ENCODE measurements at places on chromosomes 3 and 15.

GRCh38 chr3:73484656-73485248, 140.0 kb downstream of the PDZRN3 start:
- no peak for DNase-seq

DNA sequence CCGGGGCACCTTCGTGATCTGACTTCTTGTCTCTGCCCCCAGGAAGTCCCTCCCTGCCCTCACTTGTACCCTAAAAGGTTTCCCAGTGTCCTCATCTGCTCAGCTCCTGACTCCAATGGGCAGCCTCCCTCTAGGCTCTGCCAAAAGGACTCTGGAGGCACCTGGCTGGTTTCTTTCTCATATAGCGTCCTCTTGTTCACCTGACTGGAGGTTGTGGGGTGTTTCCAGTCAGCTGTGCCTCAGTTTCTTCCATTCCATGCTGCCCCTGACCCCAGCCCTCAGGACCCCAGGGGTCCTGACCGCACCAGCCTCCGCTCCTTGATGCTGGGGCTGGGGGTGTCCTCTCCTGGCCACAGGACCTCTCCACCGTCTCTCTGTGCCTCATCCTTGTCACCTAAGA, 2.5 kb downstream of the PRR23E start:
- no peak for DNase-seq

DNA sequence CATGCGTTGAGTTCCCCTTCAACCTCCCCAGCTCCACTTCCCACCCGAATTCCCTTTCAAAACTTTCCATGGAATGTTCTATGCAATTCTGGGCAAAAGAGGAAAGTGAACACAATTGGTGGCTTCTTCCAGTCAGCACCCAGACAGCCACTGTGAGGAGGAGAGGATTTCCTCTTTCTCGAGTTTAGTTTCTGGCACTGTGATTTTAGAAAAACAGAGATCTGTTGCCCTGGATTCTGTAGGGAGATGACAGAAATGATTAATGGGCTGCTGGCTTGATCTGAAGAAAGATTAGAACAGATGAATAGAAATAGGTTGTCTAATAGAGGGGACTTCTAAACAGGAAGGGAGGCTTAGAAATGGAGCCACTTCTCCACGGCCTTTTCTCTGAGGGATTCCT, 172.0 kb downstream of the MCTP2 start:
- no peak for DNase-seq

- DNase-seq, result no peak
Measured at GRCh38 chr3:74491874-74492273, 122.6 kb downstream of the CNTN3 start.

GRCh38 chr15:81643771-81644170, 269.8 kb upstream of the TMC3 start:
- DNase-seq, result no peak

DNA sequence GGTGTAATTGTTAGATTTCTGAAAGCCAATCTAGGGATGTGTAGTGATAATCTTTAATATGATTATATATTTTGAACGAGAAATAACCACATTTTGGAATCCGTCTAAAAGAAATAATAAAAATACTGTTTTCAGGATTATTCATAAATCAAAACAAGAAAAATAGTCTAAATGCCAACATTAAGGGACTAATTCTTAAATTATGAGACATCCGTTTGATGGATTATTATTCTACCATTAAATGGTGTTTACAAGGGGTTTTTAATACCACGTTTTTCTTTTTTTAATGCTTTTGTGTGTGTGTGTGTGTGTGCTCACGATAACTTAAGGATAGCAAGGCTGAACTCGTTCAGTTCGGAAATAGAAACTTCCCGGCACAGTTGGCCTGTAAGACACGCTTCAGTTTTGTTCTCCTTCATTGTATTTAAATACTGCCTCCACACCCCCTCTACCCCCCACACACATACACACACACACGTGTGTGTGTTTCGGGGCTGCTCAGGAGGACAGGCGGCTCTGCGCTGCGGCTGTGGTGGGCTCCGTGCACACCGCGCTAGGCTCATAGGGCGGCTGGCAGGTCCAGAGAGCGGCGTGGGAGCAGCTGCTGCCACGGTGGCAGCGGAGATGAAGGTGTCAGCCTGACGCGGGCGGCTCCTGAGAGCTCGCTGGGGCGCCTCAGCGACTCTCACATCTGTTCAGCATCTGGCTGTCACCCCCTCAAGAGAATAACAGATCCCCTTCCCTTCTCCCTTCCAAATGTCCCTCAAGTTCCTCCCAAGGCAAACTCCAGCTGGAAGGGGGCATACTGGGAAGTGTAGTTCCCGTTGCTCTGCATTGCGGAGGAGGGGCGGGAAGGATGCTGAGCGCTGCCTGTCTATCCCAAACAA, 23.0 kb upstream of the ANP32A start:
- peak; percentile 1 for DNase-seq

GRCh38 chr3:140188285-140188684, 253.3 kb downstream of the CLSTN2 start:
- DNase-seq, result peak; percentile 37

GRCh38 chr3:171967932-171968678, 71.3 kb upstream of the FNDC3B start:
- no peak for DNase-seq

GRCh38 chr3:190378240-190378891, 9.6 kb upstream of the CLDN16 start:
- DNase-seq, result no peak

- no peak for DNase-seq
Measured at GRCh38 chr3:190526787-190527762, 13.2 kb downstream of the IL1RAP start.

DNA sequence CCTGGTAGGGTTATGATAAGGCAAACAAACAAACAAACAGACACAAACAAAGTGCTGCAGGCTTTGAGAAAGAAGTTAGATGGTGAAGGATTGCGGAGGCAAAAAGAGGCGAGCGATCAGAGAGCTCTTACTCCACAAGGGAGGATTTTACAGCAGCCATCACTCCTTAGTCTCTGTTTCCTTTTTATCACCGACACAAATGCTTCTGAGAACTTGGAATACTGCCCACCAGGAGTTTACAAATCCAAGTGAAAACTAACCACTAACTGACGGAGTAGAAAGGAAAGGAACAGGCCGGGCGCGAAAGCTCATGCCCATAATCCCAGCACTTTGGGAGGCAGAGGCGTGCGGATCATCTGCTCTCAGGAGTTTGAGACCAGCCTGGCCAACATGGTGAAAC, 35.6 kb upstream of the GPR160 start:
- no peak for DNase-seq

GRCh38 chr3:196414469-196414868, 17.8 kb downstream of the UBXN7 start:
- no peak for DNase-seq

GRCh38 chr15:82768414-82769054, 37.3 kb downstream of the FSD2 start:
- no peak for DNase-seq

GRCh38 chr15:101288905-101289513, 6.0 kb downstream of the SNRPA1 start:
- DNase-seq, result peak; percentile 2

DNA sequence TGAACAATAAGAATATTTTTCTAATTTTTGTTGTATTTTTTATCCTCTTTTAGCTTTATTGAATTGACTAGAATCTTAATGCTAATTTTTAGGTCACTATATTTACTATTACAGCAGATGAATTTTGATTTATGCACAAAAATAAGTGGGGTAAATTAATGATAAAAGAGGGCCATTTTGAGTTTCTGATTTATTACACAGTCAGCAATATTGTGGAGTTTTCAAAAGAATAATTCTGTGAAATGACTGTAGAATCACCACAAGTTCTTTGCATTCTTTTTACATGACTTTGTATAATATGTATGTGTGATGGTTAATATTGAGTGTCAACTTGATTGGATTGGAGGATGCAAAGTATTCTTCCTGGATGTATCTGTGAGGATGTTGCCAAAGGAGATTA, 812.4 kb upstream of the DPPA4 start:
- DNase-seq, result no peak

DNA sequence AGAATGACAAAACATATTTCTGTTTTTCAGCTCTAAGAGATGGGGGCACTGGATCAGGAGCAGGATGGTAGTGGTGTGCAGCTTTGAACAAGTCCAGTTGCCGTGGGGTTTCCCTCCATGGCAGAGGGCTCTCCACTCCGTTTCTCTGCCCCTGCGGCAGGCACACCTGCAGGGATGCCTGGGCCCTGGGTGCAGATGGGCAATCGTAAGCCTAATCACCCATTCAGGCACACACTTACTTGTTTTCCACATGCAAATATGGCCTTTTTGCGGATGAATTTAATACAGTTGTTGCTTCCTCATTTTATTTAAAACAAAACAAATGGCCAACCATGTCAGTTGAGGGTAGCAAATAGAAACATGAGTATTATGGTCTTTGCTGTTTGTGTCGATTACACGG, 85.1 kb downstream of the LPP start:
- DNase-seq, result peak; percentile 47

DNA sequence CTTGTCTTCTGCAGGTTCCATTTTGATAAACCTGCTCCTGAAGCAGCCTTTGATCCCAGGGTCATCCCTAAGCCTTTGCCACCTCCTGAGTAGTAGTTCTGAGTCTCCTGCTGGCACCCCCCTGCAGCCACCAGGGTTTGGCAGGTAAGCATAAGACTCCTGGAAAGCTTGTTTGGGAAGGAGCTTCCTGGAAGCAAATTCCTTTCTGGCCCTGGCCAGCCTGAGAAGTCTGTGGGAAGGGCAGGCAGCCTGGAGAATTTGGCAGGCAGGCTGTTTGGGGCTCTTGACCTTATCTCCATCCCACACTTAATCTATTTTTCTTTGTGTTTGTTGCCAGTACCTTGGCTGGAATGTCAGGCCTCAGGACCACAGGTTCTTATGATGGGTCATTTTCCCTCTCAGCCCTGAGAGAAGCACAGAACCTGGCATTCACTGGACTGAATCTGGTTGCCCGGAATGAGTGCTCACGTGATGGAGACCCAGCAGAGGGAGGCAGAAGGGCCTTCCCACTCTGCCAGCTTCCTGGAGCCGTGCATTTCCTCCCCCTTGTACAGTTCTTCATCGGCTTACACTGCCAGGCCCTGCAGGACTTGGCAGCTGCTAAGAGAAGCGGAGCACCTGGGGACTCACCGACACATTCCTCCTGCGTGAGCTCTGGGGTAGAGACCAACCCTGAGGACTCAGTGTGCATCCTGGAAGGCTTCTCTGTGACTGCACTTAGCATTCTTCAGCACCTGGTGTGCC, 13.4 kb downstream of the ATRIP start:
- DNase-seq, result no peak
